ENCODE measurements at places on chromosomes 7 and 10.
A peak's percentile ranks its signal among the peaks of the same experiment; 100 is the strongest.

GRCh38 chr7:87047-87446, 105.3 kb upstream of the FAM20C start:
- no peak for DNase-seq

GRCh38 chr10:4330636-4331035, 495.4 kb upstream of the AKR1E2 start:
- DNase-seq: no peak

DNA sequence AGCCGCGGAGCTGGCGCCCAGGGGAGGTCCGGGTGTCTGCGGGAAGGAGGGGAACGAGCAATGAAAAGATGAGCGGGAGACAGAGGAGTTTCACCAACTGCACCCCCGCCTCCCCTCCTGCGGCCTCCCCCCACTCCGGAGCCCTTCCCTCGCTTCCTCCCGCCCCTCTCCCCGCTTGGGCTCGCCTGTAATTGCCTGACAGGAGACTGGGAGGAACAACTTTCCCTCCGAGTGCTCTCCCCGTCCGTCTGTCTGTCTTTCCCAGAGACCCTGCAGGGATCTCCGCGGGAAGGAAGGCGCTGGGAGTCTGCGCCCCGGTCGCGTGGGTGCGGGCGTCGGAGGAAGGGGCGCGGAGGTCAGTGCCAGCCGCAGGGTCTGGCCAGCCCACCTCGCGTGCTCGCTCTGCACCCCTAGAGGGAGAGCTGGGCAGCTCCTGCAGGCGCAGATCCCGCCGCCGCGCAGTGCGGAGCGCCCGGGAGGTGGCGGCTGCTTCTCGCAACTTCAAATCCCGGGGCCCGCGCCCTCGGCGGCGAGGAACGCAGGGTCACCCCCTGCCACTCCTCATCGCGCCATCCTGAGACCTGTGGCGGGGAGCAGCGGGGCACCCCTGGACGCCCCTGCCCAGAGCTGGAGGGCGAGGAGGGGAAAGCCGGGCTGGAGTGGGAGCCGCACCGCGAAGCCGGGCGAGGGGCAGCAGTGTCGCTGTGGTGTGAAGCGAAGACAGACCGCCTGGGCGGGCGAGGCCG, 511 bp upstream of the NRP1 start:
- DNase-seq: peak; percentile 59

GRCh38 chr7:141071855-141072547, 1.9 kb upstream of the TMEM178B start:
- DNase-seq: peak; percentile 16

DNA sequence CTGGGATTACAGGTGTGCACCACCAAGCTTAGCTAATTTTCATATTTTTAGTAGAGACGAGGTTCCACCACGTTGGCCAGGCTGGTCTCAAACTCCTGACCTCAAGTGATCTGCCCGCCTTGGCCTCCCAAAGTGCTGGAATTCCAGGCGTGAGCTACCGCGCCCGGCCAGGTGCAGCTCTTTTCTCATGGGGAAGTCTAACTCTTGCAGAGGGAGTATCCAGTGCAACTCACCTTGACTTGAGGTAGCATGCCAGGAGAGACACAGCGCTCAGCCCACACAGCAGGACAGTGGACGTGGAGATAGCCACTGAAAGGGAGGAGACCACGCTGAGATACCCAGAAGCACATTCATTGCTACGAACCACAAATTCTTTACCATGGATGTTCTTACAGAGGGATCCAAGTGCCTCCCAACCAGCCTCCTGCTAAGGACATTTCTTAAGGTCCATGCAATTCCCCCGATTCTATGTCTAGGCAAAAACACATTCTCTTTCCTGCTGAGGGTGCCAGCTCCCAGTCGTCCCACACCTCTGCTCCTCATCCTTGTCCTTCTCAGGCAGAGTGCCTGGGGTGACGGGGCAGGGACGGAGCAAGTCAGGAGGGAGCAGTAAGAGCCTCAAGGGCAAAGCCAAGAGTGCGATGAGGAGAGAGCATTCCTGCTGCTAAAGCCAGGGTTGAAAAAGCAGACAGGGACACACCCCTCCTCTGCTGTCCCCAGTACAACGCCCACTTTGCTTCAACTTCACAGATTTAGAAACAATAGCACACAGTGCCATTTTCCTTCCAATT, 21.0 kb downstream of the IL15RA start:
- DNase-seq: no peak

GRCh38 chr7:120467676-120468075, 194.7 kb downstream of the KCND2 start:
- DNase-seq: no peak

- no peak for DNase-seq
Observed at GRCh38 chr10:99784016-99784726, 1.7 kb downstream of the ABCC2 start.

DNA sequence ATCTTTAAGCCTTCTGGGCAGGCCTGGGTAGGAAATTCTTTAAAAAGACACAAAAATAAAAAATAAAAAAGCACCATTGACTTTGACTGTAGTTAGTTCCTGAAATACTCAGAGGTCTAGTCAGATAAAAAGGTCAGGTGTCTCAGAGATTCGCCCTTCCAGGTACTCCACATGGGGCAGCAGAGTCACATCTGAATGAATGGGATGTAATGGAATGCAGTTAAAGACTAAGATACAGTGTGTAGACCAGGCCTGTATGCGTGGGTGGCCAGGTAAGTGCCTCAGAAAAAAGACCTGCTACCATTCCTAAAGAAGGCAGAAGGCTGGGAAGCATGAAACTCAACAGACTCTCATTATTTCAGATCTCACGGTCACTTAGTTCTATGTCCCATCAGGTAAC, 68.6 kb upstream of the SEM1 start:
- no peak for DNase-seq

DNA sequence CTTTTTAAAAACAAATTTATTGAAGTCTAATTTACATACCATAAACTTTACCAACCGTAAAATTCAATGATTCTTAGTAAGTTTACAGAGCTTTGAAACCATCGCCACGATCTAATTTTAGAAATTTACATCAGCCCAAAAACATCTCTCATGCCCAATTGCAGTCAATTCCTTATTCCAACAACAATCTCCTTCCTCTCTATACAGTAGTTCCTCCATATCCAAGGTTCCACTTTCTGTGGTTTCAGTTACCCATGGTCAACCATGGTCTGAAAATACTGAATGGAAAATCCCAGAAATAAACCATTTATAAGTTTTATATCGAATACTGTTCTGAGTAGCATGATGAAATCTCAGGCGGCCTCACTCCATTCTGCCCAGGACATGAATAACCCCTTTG, 183.4 kb upstream of the ADCY1 start:
- DNase-seq: no peak

- no peak for DNase-seq
Observed at GRCh38 chr7:3092468-3092867, 48.8 kb upstream of the CARD11 start.

- DNase-seq: no peak
Observed at GRCh38 chr7:141880960-141881359, 35.2 kb upstream of the OR9A4 start.

GRCh38 chr7:99473315-99473596, 566 bp downstream of the ZNF789 start:
- peak; percentile 33 for DNase-seq

DNA sequence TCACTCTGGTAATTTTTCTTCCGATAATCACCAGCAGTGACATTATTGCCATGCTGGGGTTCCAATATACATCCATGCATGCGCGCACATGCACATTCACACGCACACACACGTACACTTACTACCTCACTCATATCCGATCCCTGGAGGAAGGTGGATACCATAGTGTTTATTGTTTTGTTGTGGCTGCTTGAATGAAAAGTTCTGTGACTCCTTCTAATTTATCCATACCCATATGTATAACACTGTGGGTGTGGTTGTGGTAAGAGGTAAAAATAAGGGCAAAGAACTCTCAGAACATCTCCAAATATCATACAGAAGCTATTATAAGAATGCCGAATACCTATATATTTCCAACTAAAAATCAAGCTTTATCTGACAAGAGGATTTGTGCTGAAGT, 407.8 kb upstream of the PODXL start:
- DNase-seq: no peak

DNA sequence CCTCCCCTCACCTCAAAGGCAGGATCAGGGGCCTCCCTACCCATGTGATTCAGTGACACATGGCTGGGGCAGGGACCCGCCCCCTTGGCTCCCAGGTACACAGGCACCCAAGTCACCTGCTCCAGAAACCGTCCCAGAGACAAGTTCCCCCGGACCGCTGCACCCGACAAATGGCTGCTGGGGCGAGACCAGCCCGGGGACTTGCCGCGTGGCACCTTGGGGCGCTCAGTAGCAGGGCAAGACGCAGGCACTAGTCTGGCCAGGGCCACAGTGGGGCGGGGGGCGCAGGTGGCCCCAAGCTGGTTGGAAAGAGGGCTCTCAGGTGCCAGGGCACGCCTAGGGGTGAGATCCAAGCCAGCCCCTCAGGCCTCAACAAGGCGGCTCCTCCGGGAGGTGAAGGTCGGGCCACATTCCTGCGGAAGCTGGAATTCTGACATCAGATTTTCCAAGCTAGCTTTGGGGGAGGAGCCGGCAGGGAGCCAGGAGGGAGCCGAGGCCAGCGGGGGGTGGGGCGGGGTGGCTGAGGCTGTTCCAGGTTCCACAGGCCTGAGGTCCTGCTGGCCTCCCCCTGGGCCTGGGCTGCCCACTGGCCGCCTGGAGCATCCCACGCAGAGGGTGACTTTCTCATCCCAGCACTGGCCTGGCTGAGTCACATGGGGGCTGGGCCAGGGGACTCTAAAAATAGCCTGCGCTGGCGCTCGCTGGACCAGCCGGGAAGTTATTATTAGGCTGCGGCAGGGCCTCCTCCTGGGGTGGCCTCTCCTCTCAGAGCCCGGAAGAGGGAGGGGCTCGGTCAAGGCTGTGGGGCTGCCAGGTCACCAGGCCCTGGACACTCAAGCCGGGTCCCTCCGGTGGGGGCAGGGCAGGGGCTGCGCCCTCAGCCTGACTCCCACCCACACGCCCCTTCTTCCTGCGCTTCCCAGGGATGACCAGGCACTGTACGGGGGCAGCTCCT, 20.5 kb upstream of the INPP5A start:
- DNase-seq: no peak

GRCh38 chr7:87627634-87627994, 584 bp upstream of the RUNDC3B start:
- no peak for DNase-seq

GRCh38 chr7:34406848-34407530, 251.0 kb upstream of the NPSR1 start:
- DNase-seq: no peak

DNA sequence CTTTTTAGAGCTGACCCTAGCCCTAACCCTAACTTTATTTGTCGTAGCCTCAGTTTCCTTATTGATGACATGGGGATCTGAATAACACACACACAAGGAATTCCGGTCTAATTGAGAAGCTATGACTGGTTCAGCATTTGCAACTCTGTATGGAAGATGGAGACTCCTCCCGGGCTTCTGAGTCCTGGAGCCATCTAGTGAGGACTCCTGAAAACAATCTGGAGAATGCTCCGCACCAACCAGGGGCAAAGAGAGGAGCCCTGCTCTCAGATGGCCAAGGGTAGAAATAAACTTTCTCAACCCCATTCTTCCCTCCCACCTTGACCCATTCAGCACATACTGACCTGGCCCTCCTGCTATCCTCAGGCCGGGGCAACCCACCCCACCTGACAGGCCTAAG, 26.4 kb downstream of the MBL2 start:
- DNase-seq: no peak

- DNase-seq: no peak
Observed at GRCh38 chr7:101630591-101630990, 1.5 kb upstream of the MYL10 start.

GRCh38 chr7:71601851-71602250, 469.9 kb downstream of the GALNT17 start:
- DNase-seq: no peak

DNA sequence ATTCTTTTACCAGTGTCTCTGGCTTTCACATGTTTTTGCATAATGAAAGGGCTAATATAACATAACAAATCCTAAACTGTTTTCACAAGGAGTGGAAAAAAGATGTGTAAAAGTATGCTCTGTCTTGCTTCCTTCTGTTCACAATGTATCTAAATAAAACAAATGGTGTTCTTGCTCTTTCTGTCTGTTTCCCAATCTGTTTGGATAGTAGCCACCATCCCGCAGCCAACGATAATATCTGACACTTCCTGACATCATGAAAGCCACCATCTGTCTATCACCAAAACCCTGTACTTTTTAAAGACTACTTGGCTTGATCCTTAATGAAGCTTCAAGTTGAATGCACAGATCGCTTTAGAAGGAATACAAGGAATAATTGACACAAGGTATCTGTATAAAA, 246.2 kb downstream of the ETV1 start:
- DNase-seq: no peak

GRCh38 chr10:97578171-97578844, 5.7 kb downstream of the ANKRD2 start:
- DNase-seq: no peak

- DNase-seq: no peak
Observed at GRCh38 chr7:45159296-45159695, 1.7 kb downstream of the RAMP3 start.

DNA sequence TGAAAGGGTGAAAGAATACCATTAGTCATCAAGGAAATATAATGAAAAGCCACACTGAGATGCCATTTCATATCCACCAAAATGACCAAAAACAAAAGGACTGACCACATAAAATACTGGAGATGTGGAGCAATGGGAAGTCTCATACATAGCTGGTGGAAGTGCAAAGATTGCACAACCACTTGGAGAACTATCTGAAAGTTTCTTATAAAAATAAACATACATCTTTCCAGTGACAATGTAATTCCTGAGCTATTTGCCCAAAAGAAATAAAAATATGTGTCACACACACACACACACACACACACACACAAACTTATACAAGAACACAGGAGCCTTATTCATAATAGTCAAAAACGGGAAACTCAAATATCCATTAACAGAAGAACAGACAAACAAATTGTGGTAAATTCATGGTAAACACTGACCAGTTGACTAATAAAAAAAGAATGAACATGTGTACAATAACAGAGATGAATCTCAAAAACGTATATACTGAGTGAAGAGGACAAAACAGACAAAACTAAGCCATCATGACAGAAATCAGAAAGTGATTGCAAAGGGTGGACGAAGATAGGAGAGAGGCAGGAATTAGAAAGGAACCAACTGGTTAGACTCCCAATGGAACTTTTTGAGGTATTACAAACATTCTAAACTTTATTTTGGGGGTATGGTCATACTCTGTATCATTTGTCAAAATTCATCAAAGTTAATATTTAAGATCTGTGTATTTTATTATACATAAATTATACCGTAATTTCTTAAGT, 21.5 kb downstream of the WASL start:
- no peak for DNase-seq

DNA sequence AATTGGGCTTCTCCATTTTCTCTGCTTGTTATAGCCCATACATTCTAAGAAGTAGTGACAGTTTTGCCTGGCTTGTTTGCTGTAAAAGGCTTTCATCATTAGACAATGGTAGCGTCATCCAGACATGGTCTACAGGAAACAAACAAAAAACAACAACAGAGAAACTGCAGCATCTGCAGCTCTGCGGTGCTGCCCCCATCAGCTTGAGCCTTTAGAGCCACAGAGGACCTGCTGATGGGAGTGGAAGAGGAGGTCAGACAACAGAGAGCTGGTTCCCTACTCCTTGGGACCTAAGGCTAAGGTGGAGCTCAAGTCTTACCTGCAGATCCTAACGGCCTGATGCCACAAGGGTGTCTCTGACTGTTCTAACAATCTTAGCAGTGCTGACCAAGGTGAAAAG, 3.1 kb downstream of the INA start:
- no peak for DNase-seq

GRCh38 chr7:18976715-18977471, 140.5 kb downstream of the TWIST1 start:
- DNase-seq: no peak
